ENCODE measurements at places on chromosomes 6 and 20.
A peak's percentile ranks its signal among the peaks of the same experiment; 100 is the strongest.

GRCh38 chr20:46423342-46423741 is 16.9 kb upstream of the ELMO2 start:
- no peak for DNase-seq

GRCh38 chr20:37668166-37668565 is 25.7 kb upstream of the CTNNBL1 start:
- DNase-seq, result no peak

- no peak for DNase-seq
These were observed 659.7 kb downstream of the KIF16B start for GRCh38 chr20:15913391-15914025.

DNA sequence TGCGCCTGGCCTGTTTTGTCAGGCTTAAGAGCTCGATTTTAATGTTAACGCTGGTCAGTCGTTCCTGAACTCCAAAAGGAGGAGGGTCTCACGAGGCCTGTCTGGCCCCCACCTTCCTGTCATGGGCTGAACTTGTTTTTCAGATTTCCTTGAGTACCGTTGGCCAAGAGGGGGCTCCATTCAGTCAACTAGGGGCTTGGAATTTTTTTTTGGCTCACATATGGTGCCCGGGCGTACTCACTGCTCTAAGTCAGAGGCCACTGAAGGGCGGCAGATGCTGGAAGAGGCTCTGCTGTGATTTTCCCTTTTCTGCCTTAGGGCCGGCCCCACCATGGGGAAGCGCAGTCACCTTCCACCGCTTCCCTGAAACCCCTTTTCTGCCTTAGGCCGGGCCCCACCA is 6.9 kb upstream of the BIRC7 start:
- DNase-seq, result no peak

DNA sequence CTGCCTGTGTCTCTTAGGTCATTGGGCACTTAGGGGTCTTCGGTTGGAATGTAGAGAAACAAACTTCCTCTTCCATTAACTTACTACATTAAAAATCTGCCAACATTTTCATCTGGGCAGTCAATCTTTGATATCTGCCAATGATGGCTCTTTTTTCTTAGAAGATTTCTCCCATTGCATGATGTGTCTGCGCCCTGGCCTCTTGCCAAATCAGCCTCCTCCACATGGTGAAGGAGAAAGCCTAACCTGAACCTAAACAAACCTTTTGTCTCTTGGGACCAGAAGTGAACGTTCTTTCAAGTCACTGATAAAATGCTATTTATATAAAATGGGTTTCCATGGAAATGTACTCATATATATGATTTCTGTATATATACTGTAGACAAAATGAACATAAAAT is 998.9 kb upstream of the GJE1 start:
- no peak for DNase-seq

DNA sequence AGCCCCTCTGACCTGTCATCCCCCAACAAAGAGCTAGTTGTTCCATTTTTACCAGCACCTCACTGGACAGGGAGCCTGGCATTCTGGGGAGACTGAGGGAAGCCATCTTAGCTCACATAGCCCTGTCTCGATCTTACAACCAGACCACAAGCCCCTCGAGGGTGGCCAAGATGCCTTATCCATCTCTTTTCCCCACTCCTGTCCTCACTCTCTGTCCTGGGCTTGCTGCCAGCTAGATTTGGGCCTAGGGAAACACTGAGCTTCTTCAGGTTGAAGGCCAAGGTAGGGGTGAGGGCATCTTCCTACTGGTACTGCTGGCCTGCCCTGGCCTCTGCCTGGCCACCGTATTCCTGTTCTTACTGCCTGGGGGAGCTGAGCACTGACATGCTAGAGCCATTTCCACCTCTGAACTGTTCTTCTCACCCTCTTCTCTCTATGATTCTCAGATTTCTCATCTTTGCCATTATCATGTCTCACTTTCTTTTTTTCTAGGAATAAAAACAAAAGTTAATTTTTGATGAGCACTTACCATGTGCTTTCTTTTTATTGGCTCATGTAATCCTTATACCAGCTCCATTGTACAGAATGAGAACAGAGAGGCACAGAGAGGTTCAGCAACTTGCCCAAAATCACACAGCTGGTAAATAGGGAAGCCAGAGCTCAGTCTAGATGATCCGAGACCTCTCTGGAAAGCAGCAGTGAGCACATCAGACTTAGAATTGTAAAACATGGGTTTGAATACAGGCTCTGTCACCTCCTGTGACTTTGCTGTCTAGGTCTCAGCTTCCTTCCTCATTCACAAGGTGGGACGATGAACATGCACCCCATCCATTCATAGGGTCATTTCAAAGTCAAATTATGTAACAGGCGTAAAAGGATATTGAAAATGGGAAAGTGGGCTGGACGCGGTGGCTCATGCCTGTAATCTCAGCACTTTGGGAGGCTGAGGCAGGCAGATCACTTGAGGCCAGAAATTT is 28.7 kb downstream of the FGD2 start:
- no peak for DNase-seq

DNA sequence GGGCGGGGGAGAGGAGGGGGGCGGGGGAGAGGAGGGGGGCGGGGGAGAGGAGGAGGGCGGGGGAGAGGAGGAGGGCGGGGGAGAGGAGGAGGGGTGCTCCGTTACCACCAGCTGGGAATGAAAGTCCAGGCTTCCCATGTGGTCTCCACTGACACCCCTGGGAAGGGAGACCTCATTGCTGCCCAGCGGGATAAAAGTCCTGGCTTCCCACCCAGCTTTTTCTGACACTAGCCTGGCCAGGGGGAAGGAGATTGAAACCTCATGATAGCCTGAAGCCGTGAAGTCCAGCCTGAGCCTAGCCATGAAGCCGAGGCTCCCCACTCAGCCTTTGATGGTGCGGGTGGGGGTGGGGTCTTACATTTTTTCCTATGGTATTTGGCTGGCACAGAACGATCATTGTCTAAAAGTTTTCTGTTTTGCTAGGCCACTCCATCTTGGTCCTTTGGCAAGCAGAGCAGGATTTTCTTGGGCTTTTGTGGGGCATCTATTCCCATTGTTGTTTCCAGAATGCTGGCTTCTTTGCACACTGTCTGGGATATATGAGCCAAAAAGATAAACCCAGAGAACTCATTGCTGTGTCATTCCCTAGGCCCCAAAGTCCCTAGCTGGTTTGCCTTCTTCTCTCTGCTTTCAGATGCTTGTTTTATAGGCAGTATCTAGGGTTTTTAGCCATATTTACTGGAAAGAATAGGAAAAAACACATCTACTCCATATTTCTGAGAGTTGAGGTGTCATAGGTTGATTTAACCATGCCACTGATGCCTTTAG is 67.9 kb upstream of the RNF24 start:
- DNase-seq, result no peak

DNA sequence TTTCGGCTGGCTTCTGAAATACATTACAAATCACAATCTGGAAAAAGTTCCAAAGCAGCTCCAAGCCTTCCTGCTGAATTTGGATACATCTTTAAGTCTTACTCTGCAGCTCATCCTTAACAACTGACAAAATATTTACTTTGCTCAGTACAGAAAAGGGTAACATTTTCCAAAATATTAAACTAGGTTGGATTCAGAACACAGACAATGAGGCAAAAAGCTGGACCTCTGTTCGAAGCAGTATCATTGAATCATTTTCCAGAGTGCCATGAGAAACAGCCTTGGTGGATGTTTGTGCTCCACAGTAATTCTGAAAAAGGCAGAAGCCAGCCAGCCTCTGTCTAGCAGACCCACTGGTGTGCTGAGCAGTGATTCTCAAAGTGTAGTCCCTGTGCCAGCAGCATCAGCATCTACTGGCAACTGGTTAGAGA is 162.1 kb downstream of the AIG1 start:
- DNase-seq, result no peak

GRCh38 chr6:106252687-106253086 is 72.9 kb downstream of the ATG5 start:
- no peak for DNase-seq

GRCh38 chr6:67133973-67134372 is 1426.9 kb upstream of the EYS start:
- DNase-seq, result no peak

DNA sequence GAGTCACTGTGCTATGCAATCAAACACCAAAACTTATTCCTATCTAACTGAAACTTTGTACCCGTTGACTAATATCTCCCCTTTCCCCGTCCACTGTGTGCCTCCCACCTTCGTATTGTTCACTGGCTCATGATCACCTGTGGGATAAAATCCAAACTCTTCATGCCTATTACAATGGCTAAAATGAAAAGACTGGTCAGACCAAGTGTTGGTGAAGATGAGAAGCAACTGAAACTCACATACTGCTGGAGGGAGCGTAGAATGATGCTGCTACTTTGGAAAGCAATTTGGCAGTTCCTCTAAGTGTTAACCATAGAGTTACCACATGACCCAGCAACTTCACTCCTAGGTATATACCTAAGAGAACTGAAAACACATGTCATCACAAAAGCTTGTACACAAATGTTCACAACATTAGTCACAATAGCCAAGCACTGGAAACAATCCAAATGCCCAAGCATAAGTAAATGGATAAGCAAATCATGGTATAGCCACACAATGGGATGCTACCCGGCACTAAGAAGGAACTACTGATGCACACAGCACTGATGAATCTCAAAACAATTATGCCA is 13.1 kb downstream of the RPS10 start:
- DNase-seq, result peak; percentile 71

- DNase-seq, result no peak
These were observed 126.2 kb downstream of the PTPRK start for GRCh38 chr6:128394167-128394566.

DNA sequence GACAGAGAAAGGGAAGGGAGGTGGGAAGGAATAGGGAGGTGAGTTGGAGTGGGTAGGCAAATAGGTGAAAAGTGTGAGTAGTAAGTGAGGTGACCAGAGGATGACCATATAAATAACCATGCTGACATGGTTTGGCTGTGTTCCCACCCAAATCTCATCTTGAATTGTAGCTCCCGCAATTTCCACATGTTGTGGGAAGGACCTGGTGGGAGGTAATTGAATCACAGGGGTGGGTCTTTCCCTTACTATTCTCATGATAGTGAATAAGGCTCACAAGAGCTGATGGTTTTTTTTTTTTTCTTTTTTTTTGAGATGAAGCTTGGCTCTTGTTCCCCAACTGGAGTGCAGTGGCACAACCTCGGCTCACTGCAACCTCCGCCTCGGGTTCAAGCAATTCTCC is 21.5 kb upstream of the SMIM13 start:
- no peak for DNase-seq

GRCh38 chr6:3247255-3248146 is 11.2 kb upstream of the PSMG4 start:
- peak; percentile 45 for DNase-seq

DNA sequence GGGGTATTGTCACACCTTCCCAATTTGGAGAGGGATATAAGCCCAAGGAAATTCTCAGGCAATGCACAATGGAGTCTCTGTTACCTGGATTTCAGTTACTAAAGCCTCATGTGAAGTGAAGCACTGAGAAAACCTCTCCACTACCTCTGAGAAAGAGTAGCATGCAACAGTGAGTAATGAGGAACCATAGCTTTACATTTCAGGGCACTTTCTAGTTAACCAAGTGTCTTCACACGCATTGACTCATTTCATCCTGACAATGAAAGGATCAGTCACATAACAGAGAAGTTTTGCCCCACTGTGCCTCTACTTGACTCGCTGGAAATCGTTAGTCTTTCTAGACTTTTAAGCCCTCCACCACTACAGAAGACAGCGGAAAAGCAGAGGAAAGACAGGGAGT is 86.2 kb upstream of the ARID1B start:
- no peak for DNase-seq
